ENCODE measurements at places on chromosomes 1 and 21.
A peak's percentile ranks its signal among the peaks of the same experiment; 100 is the strongest.

- DNase-seq, result no peak
Observed at GRCh38 chr1:66933887-66934700, 9.3 kb downstream of the MIER1 start.

DNA sequence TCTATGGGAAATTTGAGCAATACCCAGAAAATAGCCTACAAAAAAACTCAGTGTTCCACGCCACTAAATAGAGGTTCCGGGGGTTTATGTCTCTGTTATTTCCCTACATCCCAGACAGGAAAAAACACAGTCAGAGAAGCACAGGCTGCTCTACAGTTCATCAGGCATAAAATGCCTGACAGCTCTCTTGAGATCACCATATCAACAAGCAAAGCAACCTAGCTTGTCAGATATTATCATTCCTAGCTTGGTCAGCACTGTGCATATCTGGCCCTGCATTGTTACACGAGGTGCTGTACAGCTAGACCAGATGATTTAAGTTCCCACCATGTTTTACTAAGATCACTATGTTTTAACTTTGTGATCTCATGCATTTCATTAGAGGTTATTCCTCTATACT lies 172.6 kb downstream of the PTPRC start:
- DNase-seq, result no peak

DNA sequence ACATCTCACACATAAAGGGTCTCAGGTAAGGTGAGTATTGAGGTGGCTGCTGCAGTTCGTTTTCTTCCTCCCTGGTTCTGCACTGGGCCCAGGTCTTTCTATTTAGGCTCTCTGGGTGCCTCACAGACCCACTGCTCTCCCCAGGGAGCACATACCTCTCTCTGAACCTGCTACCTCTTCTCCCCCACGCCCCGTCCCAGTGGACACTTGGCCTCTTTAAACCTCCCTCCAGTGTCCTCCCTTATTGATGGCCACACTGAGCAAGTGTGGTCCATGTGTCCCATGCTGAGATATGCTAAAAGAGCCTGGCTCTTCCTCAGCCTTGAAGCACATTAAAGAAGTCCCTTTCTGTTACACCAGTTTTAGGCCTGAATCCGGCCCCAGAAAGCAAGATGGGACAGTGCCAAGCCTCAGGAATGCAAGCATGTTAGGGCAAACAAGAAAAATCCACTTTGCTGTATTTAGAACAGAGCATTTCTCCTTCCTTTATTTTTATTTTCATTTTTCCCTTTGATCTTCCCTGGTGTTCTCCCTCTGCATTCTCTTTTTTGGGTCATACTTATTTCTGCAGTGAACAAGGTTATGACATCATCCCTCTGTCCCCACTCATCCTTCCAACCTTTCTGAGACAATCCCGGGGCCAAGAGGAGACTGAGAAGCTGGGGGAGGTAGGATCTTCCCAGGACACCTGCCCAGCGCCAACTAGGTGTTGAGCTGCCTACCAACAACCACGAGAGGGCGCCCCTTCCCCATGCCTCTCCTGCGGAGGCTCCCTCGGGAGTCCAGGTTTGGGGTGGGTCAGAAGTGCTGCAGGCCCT lies 5.0 kb upstream of the CHI3L2 start:
- peak; percentile 65 for DNase-seq

DNA sequence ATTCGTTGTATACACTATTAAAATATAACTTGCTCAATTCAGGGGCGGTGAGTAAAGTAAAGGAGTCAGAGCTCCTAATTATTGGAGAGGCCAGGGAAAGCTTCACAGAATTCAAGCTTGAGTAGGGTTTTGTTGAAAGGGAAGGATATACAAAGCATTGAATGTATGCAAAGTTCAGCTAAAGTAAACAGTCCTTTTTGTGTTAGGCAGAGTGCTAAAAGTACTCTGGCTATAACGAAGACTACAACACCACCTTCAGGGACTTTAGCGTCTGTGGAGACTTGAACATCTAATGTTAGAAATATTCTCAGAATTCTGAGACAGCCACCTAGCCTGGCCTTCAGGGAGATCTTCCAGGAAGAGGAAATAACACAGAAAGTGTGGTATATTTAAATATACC lies 1.1 kb downstream of the FALEC start:
- peak; percentile 18 for DNase-seq

GRCh38 chr1:45423906-45424678 lies 66.9 kb downstream of the TESK2 start:
- DNase-seq, result no peak

- DNase-seq, result peak; percentile 60
Observed at GRCh38 chr21:35163411-35163810, 114.3 kb upstream of the RUNX1 start.

GRCh38 chr1:165376811-165377311 lies 20.3 kb upstream of the LMX1A start:
- no peak for DNase-seq

All from fibroblast of mammary gland (primary cell).